Stimulated activated CD4-positive, alpha-beta T cell treated with anti-CD3 and anti-CD28 coated beads, Interleukin-12 subunit alpha, Interleukin-12 subunit beta, amount 100 ng/mL, for 4 hours (primary cell): ENCODE measurements at places on chromosomes 12 and 14.

DNA sequence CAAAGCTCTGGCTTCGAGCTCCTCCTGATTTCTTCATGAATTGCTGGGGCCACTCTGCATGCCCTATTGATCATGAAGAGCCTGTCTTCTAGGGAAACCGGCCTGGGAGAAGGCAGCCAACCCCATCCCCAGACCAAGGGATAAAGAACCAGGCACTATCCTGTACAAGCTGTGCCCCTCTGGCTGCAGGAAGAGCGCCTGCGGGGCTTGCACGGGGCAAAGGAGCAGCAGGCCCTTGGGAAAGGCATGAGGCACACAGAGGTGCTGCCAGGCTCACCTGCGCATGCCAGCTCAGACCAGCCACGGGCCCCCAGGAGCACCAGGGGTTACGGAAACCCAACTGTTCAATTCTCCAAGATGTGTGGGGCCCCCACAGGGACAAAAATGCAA is 2.1 kb downstream of the ITPK1 start:
- no peak for DNase-seq

- DNase-seq = no peak
Observed at GRCh38 chr12:90235642-90236041, 527.0 kb upstream of the ATP2B1 start.

DNA sequence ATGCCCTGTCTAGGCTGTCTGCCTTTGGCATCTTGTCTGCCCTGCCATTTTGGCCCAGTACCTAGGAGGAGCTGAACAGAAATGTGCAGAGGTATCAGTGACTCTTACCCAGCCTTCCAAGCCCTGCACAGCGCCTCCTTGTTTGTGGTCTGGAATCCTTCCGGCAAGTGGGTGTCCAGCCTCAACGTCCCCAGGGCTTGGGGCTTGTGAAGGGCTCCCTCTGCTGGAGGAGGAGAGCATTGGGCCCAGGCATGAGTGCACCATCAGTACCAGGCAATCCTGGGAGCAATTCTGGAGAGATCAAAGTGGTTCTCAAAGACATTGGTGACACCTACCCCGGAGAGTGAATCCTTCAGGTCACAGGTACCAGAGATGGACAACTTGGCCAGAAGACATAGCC is 2.4 kb upstream of the TCL1B start:
- peak; percentile 18 for DNase-seq

DNA sequence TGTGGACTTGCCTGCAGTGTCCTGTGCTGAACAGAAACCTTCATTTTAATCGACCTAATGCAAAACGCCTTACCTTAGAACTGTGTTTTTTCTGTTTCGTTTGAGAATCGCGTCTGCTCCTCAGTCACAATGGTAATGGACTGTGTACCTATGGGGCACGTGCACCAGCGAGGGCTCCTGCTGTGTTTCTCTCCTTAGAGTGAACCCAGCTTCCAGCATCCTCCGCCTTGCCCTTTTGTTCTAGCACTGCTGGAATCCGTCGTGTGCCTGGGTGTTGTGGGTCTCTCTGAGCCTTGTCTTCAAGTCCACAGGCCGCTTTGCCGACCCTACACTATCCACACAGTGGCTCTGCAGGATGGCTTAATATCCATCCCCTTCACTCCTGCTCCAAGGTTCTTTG is 3.6 kb downstream of the AMN start:
- no peak for DNase-seq

DNA sequence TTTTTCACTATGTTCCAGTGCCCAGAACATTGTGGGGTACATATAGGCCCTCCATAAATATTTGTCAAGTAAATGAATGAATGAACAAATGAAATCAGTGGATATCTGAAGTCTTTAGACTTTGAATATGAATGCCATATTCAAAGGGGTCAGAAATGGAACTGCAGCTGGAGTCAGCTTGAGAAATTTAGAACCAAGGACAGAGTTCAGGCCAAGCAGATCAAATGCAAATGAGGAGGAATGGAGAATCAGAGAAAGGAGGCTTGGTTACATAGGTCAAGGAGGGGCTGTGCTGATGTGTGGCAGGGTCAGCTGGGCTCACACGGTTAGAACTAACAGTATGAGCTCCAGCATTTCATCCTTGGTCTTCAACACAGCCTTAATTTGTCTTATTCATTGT is 104.0 kb upstream of the SEL1L start:
- DNase-seq = no peak

DNA sequence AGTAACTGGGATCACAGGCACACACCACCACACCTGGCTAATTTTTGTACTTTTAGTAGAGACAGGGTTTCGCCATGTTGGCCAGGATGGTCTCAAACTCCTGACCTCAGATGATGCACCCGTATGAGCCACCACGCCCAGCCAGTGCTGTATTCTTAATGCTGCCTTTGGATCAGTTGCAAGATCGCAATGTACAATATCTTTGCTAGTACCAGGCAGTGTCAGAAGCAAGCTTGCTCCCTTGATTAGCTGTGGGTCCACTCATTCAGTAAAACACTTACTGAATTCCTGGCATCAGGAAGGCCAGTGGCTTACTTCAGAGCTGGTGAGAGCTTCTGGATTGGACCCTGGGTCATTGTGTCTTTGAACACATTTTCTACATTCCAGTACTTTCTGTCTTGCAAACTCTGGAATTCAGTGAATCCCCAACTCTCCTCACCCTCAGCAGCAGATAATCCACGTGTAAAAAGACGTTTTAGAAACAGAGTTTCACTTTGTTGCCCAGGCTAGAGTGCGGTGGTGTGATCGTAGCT is 1183.7 kb downstream of the AACS start:
- no peak for DNase-seq

- no peak for DNase-seq
Observed at GRCh38 chr12:98786653-98787052, 141.6 kb downstream of the APAF1 start.

DNA sequence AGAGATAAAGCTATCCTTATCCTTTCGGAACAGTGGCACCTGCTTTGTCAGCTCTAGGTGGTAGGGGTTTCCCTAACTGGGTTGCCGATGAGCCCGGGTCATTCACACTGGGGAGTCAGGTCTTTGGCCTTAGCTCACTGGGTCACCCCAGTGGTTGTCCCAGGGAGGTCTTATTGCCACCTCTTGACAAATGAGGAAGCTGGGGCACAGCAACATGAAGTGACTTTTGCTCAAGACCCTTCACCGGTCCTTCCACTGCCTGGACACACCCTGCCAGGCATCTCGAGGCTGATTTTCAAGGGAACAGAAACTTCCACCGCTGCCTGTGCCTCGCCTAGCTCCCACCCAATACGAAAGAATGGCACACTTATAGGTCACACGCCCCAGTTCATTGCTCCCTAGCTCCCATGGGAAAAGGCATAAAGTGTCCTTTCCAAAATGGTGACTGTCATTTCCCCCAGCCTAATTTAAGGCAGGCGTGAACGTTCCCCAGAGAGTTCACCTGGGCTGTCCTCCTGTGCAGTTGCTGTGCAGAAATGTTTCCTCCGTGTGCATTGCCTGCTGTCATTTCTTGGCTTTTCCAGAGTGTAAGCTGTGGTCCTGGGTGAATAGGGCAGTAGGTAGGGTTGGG is 156.1 kb upstream of the CCND2 start:
- no peak for DNase-seq

GRCh38 chr12:31288381-31288780 is 37.6 kb downstream of the SINHCAF start:
- DNase-seq = no peak

DNA sequence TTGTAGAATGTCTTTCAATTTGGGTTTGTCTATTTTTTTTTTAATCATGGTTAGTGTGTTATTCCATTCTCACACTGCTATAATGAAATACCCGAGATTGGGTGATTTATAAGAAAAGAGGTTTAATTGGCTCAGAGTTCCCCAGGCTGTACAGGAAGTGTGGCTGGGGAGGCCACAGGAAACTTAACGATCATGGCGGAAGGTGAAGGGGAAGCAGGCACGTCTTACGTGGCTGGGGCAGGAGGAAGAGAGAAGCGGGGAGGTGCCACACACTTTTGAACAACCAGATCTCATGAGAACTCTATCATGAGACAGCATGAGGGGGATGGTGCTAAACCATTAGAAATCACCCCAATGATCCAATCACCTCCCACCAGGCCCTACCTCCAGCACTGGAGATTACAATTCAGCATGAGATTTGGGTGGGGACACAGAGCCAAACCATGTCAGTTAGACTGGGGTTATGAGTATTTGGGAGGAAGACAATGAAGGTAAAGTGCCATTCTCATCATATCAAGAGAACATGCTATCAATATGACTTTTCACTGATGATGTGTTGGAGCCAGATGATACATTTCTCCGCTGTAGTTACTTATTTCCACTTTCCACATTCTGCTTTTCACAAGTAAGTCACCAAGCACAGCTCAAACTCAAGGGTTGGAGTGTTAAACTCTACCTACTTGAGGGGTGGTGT is 45.8 kb downstream of the AP5M1 start:
- DNase-seq = no peak

DNA sequence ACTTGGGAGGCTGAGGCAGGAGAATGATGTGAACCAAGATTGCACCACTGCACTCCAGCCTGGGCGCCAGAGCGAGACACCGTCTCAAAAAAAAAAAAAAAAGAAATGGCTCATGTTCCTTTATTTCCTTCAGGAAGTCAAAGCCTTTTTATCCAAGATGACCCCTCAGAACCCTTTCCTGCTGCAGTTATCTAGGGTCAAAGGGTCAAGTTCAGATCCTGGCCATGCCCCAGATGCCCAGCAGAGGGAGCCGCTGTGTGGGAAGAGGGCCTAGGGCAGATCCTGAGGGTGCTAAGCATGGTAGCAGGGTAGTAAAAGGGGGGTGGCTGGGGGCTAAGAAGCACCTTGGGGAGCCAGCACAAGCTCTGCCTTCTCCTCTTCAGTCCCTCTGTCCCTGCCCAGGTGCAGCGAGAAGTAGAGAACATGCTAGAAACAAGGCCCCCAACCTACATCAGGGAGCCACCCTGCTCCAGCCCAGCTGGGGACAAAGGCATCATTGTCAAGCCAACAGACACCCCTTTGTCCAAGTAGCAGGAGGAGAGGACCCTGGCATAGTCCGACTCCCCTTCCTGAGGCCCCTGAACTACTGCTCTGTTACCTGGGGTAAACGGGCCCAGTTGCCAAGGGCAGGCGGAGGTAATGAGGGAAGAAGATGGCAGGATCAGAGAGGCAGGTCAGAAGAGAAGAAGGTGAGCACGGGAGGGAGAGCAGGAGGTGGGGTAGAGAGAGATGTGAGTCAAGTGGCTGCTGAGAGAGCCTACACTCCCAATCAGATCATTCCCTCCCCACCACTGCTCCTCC is 6.5 kb downstream of the NFE2 start:
- peak; percentile 49 for DNase-seq

DNA sequence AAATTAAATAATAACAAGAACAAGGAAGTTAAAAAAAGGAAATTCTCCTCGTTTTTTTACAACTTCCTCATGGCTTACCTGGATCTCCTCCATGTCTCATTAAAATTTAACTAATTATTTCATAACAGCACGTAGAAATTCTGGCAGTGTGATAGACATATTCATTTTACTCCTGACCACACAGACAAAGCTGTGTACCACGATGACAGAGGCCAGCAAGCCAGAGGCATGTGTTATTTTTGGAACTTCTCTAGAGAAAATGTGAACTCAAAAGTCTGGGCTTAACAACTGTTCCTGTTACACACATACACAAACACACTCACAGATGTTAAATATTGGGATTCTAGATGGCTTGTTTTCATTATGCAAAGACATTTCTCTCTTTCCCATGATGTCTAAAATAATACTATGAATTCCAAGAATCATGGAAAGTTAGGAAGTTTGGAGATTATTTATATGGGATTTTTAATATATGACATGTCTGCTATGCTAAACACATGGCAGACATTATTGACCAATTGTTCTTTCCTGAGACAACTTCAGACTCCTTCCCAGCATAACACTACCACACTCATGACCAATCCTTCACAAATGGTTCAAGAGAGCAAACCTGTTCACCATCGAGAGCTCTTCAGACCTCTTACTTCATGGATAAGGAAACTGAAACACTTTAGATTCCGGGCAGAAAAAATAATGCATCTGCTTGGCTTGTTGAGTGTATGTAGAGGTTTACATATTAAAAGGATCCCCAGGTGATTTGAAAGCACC is 158.7 kb downstream of the DACT1 start:
- DNase-seq = no peak

DNA sequence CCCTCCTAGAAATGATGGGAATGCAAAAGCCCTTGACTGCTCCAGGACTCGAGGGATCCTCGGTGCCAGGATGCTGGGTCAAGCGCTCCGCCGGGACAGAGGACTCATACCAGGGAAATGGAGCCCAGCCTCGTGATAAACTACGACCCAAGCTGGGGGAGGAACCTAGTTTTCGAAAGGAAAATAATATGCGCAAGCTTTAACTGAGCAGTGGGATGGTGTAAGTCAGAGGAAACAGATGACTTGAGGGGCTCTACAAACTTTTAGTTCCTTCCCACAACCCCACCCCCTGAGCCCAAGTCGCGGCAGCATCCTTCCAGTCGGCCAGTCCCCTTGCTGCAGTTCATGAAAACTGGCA is 654 bp upstream of the SUPT16H start:
- DNase-seq = no peak

GRCh38 chr14:65817011-65817410 is 404.5 kb downstream of the FUT8 start:
- no peak for DNase-seq

DNA sequence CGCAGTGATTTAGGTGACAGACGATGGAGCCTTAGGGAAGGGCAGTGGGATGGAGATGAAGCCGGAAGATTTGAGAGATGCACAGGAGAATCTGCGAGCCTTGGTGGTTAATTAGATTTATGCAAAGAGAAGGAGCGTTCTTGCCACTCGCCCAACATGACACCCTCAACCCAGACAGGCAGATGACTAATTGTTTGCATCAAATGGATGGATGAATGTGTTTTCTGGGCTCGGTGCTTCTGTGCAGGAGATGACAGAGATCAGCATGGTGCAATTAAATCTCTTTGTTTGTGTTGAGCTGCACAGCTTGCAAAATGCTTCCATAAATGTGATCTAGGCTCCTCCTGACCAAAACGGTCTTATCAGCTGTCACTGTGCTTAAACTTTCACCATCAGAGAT is 202.3 kb upstream of the PRMT8 start:
- DNase-seq = no peak

DNA sequence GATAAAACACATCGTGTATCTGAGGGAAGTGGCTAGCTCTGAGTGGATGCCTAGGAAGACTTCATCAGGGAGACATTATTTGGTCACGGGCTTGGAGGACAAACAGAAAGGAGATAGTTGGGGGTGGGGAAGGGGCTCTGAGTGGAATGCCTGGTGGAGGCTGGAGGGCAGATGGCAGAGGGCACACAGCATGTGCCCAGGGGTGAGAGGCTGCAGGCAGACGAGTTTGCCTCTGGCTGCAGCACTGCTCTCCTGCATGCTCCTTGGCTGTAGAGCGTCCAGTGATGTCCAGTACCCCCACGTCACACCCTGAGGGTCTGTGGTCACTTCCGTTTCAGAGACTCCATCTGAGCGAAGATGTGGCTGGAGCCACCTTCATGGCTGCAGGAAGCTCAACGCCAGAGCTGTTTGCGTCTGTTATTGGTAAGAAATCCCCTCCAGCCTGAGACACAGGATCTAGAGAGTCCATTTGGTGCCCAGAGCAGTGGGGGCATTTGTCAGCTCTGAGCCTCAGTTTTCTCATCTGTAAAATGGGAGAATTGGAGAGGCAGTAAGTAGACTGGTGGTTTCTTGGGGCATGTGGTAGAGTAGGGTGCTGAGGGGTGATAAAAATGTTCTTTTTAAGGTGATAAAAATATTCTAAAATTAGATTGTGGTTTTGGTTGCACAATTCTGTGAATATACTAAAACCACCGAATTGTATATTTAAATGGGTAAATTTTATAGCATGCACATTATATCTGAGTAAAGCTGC is 71.7 kb upstream of the RIN3 start:
- DNase-seq = no peak
